ENCODE measurements at places on chromosomes 1 and 21.
A peak's percentile ranks its signal among the peaks of the same experiment; 100 is the strongest.

DNA sequence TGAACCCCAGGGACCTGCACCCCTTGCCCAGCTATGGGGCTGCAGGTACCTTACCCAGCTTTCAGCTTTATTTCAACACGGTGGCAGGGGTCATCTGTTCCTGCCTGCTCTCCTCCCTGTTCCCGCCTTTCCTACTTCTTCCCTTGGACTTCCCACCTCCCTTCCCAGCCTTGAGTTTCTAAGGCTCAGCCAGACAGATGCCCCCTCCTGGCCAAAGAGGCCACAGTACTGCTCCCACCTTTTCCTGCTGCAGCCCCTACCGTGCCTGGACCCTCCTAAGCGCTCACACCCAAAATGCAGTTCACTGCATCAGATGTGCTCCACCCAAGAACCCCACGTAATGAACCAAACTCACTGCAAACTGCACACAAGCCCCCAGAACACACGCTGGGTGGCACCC lies 7.7 kb downstream of the NOC2L start:
- no peak overlapping the region for H3K4me3 ChIP-seq
- peaks cover 37% of the 10 kb centered on the region for H3K36me3 ChIP-seq
- H3K4me1 ChIP-seq, result no peaks in the 10 kb centered on the region

GRCh38 chr1:116983678-116984077 lies 17.9 kb upstream of the CD101 start:
- no peak overlapping the region for H3K4me3 ChIP-seq
- H3K27me3 ChIP-seq, result no peaks in the 10 kb centered on the region
- H3K4me1 ChIP-seq, result peaks cover 40% of the 10 kb centered on the region
- H3K36me3 ChIP-seq, result peaks cover 12% of the 10 kb centered on the region
- no peak overlapping the region for H3K27ac ChIP-seq

GRCh38 chr1:172940174-172940855 lies 110.4 kb downstream of the TNFSF18 start:
- H3K36me3 ChIP-seq, result no peaks in the 10 kb centered on the region
- no peaks in the 10 kb centered on the region for H3K4me1 ChIP-seq
- no peak overlapping the region for H3K27ac ChIP-seq
- no peak for DNase-seq

DNA sequence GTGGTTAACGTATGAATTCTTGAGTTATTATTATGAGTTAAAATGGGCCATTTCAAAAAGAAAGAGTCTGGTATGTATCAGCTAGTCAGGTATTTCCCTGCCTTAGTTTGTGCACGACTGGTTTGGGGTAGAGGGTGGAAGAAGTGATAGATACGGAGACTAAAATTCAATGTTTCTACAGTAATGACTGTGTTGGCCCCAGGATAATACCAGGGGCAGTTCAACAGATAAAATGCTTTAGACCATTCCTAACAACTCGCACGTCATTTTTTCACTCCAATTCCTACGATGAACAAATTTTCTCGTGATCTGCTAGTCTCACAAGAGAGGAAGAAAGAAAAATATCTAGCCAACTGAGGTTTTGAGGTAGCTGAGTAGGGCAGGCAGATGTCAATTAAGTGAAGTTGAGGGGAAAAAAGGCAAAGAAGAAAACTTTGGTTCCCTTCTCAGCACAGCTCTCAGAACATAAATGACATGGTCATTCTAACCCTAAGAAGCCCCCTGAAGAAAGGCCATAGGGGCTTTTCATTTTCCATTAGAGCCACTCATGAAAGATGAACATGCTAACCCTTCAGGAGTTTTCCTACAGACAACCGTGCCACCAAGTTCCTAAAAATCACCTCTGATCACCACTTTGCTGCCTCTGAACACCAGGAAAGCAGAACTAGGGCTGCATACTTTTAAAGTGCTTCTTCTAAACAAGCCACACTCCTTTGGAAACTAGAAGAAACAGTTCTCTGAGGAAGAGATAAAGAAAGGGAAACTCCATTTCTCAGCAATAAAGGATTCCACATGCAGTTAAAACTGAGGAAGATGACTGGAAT lies 5.6 kb downstream of the MCOLN2 start:
- H3K36me3 ChIP-seq, result peaks cover 41% of the 10 kb centered on the region
- no peaks in the 10 kb centered on the region for H3K27me3 ChIP-seq
- peak overlapping the region; percentile 55 for H3K27ac ChIP-seq
- no peak for DNase-seq
- peak overlapping the region; percentile 52 for H3K4me3 ChIP-seq
